ENCODE measurements at places on chromosomes 6 and 20.

- no peak for DNase-seq
These were observed 75.0 kb downstream of the NOL4L start for GRCh38 chr20:32510120-32510600.

- no peak for DNase-seq
These were observed 108.5 kb downstream of the EPM2A start for GRCh38 chr6:145626857-145627256.

- DNase-seq: no peak
These were observed 224.0 kb downstream of the MYLK4 start for GRCh38 chr6:2526766-2527165.

DNA sequence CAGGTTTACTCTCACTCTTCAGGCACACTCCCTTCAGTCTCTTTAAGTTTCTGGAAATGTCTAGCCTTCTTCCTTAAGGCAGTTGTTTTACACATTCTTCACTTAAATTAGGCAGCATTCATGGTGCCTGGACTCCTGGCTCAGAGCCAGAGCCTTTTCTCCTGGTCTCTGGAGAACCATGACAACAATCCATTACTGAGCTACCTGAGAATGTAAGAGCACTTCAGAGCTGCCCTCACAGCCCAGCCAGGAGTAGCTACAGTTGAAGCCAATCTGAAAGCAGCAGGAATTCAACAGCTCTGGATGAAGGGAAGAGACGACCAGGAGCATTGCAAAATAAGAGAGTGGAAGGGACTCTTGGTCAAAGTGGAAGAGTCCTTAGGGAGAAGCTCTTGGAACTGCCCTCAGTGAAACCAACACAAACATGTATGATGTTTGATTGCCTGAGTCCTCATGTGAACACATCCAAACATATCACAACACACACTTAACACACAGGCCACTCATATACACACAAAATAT is 416.8 kb upstream of the SPTLC3 start:
- DNase-seq: no peak

GRCh38 chr20:57660922-57661745 is 40.9 kb upstream of the ZBP1 start:
- no peak for DNase-seq

DNA sequence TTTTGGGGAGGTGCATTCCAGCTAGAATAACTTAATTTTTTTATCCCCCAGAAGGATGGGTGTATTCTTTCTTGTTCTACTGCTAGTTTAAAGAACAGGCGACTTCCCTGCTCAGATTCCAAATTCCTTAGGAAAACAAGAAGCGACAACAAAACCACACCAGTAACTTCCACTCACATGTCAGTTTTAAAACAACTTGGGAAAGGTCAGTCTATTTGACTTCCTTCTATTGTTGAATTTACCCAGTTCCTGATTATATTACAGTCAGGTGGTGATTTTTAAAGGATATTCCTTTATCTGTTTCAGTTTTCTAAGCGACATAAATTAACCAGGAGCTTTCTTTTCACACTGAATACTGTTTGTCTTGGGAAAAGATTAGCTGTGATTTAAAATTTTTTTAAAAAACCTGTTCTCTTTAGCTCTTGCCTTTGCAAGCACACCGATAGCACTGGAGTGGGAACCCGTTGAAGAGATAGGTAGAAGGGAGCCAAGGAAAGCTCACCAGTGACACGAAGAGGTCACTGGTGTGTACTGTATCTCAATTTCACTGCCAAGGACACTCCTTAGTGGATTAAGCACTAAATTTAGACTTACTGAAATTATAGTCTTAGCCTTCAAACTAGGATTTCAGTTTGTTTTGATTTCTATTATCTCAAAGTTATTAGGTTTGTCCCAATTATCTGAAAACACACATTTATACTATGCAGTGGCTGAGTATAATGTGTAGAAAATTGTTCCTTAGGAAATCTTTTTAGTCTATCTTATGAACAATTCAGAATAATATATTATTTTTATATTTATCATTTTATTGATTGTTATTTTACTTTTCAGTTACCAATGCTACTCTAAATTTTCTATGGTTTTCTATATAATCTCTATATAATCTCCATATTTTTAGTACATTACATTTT is 22.3 kb downstream of the MARCKS start:
- no peak for DNase-seq

GRCh38 chr6:32941214-32941768 is 463 bp upstream of the HLA-DMB start:
- no peak for DNase-seq

DNA sequence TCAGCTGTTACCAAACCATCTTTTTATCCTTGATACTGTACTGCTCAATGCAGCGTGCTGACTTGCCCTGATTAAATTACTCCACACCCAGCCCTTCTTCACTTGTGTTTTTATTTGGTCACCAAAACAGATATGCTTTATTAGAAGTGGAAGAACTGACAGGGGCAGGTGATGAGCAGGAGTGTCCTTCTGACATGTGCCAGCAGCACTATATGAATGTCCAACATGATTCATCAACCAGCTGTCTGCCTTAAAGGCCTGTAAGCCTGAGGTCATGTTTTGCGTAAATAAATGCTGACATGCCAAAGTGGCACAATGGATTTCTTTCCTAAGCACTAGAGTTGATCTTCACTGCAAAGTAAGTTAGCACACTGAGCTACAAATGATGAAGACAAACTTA is 15.4 kb downstream of the POPDC3 start:
- no peak for DNase-seq
